ENCODE measurements at places on chromosomes 3 and 15.

- peak; percentile 18 for DNase-seq
Observed at GRCh38 chr3:74465715-74466410, 148.6 kb downstream of the CNTN3 start.

DNA sequence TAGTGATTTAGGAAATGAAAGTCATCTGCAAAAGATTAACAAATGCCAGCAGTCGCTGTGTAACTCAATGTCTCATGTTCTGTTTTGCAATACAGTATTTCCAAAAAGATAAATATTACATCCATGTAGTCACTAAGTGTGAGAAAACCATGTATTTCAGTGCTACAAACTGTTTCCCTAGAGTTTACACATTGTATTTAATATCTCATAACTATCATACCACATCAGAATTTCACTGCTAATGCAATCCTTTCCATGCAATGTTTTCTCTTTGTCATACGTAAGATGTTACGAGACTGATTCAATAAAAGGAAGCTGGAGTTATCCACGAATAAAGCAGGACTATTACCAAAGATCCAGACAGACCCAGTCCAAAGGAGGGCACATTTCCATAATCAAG is 269.4 kb downstream of the GBE1 start:
- DNase-seq: peak; percentile 51

GRCh38 chr3:834679-835078 is 258.1 kb upstream of the CNTN6 start:
- no peak for DNase-seq

DNA sequence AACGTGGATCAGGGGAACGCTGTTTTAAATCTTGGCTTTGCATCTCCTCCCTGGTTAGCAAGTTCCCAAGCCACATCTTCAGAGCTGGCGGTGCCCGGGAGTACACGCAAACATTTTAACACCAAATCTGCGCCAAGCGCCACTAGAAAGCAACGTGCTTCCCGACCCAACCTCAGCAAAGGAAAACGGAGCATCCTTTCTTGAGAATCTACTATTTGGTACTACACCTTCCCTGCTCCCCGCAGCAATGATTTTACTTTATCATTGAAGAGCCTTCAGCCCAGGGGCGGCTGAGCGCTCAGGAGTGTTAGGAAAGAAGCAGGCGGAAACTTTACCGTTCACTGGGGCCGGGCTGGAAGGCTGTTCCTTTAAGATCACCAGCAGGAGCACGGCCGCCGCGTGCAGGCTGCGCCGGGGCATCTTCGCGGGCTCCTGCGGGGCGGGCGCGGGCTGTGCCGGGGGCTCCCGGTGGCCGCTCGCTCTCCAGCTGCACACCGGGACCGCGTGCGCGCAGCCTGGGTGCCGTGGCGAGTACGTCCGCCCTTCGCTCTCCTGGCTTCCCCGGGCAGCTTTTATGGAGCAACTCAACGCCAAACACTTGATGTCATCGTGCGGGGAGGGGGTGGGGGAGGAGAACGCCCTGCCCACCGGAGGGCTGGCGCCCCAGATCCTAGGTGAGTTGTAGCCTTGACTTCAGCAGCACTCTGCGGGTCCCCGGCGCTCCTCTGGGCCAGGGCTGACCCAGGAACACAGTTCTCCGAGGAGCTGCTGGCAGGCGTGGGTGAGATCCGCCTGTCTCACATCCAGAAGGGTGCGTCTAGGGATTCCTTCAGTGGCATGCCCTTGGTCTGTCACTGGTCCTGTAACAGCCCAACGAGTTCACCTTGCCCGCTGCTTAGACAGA is at the start of gene CA12:
CA12 (minus strand) TSS at position 546 of the 904 bp plus-strand sequence; CDS start at position 420, 126 bp downstream.
- DNase-seq: no peak

GRCh38 chr15:91182101-91182500 is 82.0 kb downstream of the SV2B start:
- DNase-seq: no peak

- no peak for DNase-seq
Observed at GRCh38 chr3:164326714-164327113, 751.6 kb downstream of the SI start.

- peak; percentile 36 for DNase-seq
Observed at GRCh38 chr15:31867536-31868442, 162.5 kb upstream of the CHRNA7 start.

GRCh38 chr15:75712668-75713337 is at the start of gene CSPG4:
TSS of gene CSPG4 (minus strand) at chr15:75712848. CDS start at chr15:75712755, 93 bp downstream.
- DNase-seq: no peak

DNA sequence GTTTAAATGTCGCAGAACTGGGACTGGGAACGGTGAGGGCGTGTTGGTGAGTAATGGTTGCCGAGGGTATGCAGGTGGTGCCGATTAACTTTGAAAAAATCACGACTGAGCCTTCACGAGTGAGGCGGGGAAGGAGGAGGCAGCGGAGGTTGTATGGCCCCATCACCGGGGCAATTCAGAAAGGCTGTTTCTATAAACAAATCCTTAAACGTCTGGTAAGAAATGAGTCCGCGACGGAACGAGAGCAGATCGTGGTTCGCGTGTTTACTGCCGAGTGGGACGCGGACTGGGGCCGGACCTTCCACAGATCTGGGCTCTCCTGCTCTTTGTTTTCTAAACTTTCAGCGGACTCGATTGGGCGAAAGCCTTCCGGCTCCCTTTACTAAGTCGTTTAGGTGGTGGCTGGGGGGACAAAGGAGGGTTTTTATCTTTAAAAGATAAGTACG is 2.7 kb downstream of the IGF1R start:
- no peak for DNase-seq

DNA sequence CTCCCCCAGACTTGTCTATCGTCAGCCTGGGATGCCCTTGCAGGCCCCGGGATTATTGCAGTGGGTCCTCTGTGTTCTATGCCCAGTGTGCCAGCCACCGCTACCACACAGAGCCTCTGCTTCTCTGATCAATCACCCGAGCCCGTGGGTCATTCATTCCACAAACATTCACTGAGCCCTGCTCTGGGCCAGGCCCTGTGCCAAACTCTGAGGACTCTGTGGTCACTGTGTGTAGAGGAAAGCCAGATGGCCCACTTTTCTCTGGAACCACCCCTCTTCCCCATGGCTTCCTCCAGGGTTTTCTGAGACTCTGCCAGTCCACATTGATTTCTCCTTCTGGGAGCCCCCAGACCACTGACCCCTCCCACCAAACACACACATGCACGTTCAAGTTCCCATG is 55.5 kb downstream of the BSN start:
- DNase-seq: no peak

- DNase-seq: no peak
Observed at GRCh38 chr3:123338620-123339061, 110.2 kb downstream of the ADCY5 start.

GRCh38 chr15:80891006-80891405 is 98.6 kb downstream of the MESD start:
- no peak for DNase-seq

DNA sequence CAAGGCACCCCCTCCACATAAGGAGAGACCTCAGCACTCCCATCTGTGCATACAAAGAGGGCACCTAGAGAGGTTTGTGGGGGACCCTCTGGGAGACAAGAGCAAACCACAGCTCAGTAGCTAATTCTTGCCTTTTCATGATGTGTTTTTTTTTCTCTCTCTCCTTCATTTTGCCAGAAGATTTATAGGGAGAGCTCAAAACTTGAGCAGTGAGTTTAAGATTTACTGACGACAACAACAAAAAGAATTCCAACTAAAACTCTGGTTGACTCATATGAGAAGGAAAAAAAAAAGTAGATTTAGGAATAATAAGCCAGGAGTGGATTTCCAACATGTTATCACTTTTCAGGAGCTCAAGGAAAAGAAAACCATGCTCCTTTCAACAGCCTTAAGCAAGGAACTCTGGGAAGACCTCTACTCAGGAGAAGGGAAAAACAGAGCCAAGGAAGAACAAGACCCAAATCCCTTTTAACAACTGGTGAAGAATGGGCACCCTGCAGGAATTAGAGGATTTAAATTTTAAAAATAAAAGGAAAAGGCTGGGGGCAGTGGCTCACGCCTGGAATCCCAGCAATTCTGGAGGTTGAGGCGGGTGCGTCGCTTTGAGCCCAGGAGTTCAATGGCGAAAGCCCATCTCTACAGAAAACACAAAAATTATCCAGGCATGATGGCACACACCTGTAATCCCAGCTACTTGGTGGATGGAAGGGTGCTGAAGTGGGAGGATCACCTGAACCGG is 58.2 kb upstream of the RAD18 start:
- no peak for DNase-seq

DNA sequence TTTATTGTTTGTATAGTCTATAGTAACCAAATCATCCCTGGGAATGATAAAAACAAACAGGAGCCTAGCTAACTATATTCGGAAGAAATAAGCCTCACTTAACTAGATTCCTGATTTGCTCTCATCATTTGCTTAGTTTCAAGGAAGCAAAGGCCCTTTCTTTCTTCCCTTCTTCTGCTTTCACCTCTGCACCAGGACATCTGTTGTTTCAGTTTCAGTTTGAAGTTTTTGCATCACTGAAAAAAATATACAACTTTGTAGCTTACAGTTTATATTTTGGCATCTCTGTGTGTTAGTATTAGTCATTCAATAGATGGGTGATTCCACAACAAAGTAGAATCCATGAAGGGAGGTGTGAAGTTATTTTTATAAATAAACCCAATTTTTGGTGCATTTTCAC is 113.6 kb upstream of the SNTN start:
- DNase-seq: no peak

GRCh38 chr15:60704129-60704528 is 225.2 kb upstream of the ICE2 start:
- DNase-seq: no peak

- no peak for DNase-seq
Observed at GRCh38 chr3:69072928-69073327, 7.2 kb downstream of the UBA3 start.

- no peak for DNase-seq
Observed at GRCh38 chr3:71051259-71051595, 532.3 kb downstream of the FOXP1 start.

DNA sequence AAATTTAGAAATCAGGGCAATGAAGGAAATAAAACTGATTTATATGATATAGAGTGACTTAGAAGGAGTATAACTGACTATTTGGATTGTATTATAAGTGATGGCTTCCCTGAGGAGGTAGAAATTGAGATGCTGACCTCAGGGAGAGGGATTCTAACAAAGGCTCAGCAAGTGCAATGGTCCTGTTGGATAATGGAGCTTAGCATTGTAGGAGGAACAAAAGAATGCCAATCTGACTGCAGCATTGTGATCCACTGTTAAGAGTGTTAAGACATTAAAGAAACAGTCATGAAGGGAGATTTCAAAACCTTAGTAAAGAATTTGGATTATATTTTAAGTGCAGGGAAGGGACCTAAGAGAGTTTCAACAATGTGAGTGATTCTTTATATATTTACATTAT is 158.4 kb upstream of the NAALADL2 start:
- no peak for DNase-seq

DNA sequence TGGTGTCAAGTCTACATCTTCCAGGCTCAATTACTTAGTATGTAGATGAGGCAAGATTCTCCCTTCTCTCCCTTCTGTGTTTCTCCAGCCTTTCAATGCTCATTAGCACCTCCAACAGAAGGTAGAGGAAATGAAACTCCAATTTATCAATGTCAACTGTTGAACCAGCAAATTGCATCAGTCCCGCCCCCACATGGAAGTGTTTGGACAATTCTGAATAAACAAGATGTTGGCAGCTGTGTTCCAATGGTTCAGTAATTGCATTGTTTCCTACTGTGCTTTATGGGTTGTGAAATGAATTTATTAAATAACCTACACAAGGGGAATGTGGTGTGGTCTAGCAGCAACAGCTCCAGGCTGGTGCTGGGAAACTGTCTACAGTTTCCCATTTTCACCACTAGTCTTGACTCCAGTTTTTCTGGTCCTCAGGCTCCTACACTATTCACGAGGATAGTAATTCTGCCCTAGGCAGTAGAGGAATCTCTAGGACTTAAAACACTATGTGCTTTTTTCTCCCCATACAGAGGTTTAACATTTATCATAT is 91.9 kb downstream of the MB21D2 start:
- no peak for DNase-seq

- no peak for DNase-seq
Observed at GRCh38 chr3:33007776-33008175, 56.3 kb downstream of the CCR4 start.

- DNase-seq: no peak
Observed at GRCh38 chr3:145490088-145491048, 670.6 kb downstream of the PLOD2 start.

DNA sequence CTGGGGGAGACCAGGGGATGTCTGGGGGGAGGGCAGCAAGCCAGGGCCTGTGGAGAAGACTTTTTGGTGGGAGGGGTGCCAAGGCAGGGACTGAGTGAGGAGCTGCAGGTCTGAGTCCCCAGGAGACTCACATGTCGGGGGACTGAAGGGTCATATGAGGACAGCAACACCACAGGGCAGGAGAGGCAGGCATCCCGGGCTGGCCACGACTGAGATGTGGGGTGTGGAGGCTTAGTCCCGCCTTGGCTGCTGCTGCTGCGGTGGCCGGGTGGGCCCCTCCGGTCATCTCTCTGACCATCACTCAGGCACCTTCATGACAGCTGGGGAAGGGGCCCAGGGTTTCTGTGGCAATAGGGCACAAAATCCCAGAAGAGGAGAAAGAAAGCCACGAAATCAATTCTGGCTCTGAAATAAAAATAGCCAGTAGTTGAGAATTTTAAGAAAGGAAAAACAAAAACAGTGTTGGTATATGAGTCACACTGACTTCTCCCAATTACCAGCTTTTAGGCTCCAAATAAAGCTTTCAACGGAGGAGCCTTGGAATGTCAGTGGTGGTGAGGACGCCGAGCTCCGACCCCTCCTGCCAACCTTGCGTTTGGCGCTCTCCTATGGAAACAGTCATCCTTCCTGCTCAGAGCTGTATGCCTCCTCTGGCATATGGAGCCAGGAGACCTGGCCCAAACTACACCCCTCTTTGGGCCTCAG is 52.9 kb upstream of the ITGA11 start:
- DNase-seq: no peak

DNA sequence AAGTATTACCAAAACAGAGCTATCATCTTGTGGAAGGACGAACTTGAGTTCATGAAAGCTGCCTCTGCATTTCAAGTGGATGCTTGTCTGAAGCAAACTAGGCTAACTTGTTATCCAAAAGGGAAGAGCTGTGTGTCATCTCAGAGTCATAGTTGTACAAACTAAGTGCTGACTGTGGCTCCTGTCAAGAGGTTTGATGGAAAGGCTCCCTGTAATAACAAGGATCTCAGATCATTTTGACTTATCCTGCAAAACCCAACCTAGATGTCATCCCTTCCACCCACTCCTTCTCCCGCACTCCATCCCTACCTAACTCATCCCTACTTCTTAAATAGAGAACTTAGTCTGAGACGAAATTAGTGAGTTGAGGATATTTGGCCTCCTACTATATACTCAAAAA is 110.8 kb downstream of the NR2E3 start:
- DNase-seq: no peak

Measured in fibroblast of the conjunctiva (primary cell).